NCI-H1092 treated with DMSO at 0.1 percent for 48 hours (cell line): ENCODE measurements at places on chromosomes 1 and 21.
A peak's percentile ranks its signal among the peaks of the same experiment; 100 is the strongest.

DNA sequence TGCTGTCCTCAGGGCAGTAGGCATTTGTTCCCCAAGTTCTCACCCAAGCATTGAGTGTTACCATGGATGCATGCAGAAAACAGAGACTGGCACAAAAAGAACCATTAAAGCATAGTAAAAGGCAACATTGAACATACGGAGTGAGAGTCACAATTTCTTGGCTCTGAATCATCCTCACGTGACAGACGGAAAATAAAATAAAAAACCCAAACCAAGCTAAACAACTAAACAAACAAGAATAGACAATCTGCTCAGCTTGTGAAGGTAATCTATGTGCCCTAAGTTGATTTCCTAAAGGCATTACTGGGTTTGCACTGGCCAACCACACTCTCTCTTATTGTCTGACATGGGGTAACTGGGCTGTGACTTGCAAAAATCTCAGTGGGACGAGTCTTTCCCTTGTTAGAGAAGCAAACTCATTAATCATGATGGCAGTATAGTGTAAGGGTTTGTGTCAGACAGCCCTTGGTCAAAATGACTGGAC, 306.0 kb downstream of the ASTN1 start:
- DNase-seq, result no peak

- DNase-seq, result no peak
Observed at GRCh38 chr1:107590900-107591622, 373.9 kb downstream of the VAV3 start.

DNA sequence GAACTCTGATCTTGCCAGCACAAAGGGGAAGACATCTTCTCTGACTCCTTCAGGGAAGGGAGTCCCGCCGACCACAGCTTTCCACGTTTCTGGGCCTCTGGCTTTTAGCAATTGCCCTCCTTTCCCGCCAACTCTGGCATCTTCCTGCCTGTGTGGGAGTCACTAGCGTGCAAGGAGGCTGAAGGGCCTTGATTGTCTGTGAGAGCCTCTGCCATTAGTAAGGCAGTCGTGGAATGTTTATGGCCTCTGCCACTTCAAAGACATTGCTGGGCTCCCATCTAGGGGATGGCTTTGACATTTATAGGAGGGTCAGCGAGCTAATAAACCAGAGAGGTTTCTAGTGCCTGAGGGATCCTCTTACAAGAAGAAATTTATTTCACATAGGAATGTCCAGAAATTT, 14.3 kb upstream of the PROK1 start:
- DNase-seq, result no peak

- no peak for DNase-seq
Observed at GRCh38 chr1:180241716-180242544, 11.9 kb downstream of the LHX4 start.

DNA sequence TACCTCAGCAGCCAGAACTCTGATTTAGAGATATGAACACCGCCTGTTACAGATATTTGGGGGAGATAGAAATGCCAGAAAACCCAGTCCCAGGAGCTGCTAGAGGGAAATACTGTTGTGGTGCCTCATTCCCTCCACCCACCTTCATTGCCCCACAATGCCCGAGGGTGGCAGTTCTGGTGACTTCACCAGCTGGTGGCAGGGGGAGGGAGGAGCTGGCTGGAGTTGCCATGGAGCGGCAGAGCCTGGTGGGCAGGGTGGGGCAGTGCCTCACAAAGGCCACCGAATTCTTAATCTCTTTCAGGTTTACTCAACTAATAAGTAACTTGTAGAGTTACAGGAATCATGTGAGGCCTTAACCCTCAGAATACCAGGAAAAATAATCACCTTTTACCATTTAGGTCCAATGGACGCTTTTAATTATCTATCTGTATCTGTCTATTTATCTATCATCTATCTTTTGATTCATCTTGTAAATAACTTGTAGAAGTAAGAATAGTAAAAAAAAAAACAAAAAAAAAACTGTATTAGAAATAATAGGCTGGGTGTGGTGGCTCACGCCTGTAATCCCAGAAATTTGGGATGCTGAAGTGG, 11.7 kb upstream of the S100A11 start:
- DNase-seq, result no peak

DNA sequence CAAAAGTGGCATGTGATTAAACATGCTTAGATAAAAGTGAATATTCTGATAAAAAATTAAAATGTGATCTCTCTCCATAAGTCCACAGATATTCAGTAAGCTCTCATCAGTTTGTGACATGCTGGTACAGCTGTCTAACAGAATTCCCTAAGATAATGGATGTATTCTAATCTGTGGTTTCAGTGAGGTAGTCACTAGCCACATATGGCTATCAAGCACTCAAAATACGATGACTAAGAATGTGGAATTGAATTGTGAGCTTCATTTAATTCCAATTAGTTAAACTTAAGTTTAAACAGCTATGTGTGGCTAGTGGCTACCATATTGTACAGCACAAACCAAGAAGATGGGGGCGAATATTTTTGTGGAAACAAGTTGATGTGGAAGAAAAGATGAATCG, 4.1 kb upstream of the REG4 start:
- no peak for DNase-seq

DNA sequence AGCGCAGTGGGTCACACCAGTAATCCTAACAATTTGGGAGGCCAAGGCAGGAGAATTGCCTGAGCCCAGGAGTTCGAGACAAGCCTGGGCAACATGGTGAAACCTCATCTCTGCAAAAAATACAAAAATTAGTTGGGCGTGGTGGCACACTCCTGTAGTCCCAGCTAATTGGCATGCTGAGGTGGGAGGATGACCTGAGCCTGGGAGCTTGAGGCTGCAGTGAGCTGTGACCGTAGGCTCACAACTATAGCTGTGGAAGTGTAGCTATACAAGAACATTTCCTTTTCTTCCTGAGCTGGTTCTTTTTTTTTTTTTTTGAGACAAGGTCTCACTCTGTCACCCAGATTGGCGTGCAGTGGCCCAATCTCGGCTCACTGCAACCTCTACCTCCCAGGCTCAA, 19.1 kb upstream of the ZNF697 start:
- DNase-seq, result no peak

DNA sequence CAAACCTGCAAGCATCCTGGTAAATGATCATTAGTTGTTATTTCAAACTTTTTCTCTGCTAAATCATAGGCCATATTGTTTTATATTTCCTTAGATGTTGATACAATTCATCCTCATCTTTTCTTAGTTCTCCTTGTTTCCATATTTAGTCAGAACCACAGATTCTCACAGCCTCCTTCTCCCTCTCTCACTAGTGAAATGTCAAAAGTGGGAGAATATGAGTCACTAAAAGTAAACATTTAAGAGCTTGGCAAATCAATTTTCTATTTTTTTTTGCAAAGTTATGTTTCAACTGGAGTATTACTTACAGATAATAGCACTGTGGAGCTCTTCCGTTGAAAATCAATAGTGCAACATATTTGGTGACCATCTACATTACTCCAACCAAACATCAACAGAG, 308.8 kb downstream of the COL11A1 start:
- DNase-seq, result no peak

- no peak for DNase-seq
Observed at GRCh38 chr1:40397258-40397657, 23.7 kb downstream of the SMAP2 start.

DNA sequence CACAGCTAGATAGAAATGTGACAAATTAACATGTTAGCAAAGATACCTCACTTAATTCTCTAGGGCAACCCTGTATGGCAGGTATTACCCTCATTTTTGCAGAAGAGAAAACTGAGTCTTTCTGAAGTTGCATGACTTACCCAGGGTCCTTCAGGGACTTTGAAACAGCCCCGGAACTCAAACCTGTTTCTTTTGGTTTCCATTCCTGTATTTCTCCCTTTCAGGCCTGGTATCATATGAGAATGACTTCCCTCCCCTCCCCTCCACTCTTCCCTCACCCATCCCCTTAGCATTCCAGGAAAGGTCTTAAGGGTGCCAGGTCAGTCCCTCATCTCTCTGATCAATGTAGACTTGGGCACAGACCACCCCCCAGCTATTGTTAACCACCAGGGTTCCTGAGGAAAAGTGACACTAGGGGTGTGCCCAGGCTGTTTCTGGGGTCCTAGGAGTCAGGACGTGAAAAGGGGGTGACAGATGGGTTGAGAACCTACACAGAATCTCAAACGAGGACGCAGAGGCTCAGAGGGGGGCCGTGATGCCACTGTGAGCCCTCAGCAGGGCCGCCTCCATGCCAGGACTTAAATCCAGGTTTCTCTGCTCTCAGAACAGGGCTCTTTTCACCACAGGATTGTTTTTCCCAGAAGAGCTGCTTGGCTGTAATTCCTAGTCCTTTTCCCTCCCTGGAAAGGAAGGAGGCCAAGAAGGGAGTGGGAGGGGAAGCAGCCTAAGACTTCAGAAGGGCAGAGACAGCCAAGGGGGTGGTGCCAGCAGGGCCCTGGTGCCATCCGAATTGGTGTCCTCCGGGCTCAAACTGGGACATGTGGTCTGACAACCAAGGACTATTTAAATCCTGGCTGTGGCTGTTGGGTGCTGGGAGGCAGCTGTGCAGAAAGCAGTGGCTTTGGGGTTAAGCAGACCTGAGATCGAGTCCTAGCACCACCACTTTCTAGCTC, 2.1 kb upstream of the WASF2 start:
- DNase-seq, result no peak

DNA sequence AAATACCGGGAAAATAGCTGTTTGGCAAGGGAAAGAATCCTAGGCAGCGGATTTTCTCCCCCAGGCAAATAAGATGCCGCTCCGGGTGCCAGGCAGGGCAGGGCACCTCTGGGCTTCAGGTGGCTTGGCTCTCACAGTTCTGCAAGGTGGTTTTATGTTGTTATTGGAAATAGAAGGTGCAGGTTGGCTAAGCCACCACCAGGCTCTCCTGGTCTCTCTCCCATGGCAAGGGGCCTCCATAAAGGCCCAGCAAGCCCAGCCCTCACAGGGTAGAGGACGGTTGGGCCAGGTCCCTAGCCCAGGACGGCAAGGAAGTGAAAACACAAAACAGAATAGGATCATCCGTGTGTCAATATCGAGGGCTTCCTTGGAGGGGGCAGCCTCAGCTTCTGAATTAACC, 37.6 kb upstream of the GPR153 start:
- no peak for DNase-seq

- DNase-seq, result peak; percentile 10
Observed at GRCh38 chr1:117671781-117672501, 66.1 kb downstream of the TENT5C start.

GRCh38 chr1:203271962-203272632, 33.2 kb upstream of the BTG2 start:
- no peak for DNase-seq

- no peak for DNase-seq
Observed at GRCh38 chr1:26946270-26946669, 14.0 kb downstream of the KDF1 start.

DNA sequence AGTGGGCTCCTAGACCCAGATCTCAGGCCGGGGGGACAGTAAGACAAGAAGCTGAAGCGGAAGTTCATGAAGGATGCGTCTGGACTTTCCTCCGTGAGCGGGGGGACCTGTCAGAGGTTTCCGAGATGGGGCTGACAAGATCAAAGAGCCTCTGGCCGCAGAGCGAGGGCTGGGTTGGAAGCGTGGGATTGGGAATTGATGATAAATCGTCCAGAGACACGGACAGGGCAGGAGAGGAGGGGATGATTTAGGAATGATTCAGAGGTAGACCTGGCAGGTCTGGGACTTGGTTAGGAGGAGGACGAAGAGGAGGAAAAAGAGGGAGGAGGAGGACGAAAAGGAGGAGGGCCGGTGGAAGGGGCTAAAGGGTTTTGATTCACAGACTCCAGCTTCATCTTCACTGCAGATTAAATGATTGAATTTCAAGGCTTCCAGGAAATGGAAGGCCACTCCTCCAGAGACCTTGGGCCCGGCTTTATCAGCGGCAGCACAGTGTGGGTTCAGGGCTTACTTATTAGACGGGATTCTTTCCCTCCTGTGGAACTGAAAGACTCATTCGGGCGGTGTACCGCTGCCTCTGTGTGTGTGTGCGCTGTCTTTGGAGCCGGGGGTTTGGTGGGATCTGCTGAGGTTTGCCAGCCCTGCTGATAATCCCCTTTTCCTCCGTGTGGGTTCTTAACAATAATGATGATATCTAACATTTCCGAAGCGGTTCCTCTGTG, 85.7 kb upstream of the SLC45A1 start:
- DNase-seq, result no peak

GRCh38 chr1:229884765-229885164, 182.3 kb upstream of the GALNT2 start:
- peak; percentile 68 for DNase-seq
